ENCODE measurements at places on chromosomes 7 and 10.

- DNase-seq, result no peak
These were observed 18.8 kb downstream of the TNKS2 start for GRCh38 chr10:91816981-91817380.

DNA sequence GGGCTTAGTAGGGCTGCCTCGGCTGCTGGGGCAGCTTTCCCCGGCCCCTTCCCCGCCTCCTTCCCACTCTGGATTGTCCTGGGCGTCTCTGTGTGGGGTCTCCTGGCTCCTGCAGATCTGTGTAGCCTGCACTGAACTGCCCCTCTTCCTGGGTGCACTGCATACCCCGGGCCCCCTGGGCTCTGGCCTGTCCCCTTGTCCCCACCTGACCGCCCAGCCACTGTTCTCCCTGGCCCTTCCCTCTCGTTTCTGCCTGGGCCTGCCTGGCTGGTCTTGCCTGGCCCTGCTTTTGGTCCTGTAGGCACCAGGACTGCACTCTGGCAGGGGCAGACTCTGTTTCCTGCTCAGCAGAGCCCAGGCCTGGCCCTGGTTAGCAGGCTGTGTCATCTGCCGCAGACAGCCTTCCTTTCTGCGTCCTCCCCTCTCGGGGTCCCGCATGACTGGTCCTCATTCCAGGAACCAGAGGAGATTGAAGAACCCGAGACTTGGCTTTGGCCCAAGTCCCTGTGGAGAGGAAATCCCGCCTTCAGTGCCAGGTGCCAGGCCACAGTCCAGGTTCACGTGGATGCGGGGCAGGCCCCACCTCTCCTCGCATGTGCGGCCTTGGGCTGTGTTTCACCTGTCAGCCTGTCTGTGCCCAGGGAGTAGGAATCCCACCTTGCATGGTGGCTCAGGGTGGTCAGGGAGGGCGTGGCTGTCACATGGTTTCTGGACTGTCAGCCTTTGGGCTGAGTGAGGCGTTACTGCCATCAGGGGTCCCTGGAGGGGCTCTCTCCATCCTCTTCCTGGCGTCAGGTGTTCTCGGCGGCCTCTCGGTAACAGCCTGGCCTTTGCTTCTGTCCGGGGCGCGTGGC is 9.2 kb downstream of the INPP5A start:
- DNase-seq, result no peak

DNA sequence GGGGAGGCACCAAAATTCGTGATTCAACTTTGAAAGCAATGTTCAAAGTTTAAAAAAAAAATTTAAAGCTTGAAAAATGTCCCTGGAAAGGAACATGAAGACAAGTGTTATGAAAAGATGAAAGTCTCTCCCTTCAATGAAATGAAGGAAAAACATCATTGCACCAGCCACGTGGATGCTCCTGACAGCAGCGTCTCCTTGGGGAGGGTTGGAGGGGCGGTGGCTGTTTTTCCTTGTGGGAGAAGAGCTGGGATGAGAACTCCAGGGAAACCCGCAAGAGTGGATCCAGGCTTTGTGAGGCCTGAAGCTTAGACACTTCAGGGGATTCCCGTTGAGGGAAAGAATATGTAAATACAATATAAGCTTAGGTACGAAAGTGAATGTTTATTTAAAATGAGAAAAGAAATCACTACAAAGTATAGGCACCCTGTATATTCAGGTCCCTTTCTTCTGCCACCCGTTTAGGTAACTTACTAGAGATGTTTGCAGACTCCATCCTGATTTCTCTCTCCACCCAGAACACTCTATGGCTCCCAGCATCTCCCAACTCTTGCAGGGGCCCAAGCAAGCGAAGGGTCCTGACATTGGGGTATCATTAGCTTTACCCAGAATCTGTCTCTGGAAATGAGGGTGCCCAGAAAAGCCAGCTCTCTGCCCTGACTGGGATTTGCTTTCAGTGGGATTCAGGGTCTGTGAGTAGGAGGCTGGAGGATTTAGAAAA is 63.1 kb upstream of the BAIAP2L1 start:
- no peak for DNase-seq

DNA sequence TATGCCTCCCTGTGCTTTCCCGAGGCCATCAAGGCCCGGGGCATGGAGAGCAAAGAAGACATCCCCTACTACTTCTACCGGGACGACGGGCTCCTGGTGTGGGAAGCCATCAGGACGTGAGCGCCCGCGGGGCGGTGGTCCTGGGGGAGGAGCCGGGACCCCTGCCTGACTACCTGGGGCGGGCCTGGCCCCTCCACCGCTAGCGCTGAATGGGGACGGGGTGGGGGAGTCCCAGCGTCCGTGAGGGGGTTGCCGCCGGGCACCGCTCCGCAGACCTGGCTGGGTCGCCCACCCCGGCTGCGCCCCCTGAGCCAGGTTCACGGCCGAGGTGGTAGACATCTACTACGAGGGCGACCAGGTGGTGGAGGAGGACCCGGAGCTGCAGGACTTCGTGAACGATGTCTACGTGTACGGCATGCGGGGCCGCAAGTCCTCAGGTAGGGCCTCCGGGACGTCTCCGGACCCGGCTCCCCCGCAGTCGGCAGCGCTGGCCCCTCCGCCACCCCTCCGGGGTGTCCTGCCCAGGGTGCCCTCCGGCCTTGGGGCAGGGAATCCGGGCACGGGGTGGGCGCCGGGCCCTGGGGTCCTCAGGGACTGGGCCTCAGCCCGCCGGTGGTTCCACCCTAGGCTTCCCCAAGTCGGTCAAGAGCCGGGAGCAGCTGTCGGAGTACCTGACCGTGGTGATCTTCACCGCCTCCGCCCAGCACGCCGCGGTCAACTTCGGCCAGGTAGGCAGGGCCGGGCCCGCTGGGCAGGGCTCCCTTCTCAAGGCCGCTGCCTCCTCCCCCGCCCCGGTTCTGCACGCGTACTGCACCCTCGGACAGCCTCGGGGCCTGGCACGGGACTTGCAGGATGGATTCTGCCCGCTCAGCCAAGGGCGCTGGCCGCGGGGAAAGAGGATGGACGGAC is 69.3 kb downstream of the ALOX5 start:
- DNase-seq, result no peak

DNA sequence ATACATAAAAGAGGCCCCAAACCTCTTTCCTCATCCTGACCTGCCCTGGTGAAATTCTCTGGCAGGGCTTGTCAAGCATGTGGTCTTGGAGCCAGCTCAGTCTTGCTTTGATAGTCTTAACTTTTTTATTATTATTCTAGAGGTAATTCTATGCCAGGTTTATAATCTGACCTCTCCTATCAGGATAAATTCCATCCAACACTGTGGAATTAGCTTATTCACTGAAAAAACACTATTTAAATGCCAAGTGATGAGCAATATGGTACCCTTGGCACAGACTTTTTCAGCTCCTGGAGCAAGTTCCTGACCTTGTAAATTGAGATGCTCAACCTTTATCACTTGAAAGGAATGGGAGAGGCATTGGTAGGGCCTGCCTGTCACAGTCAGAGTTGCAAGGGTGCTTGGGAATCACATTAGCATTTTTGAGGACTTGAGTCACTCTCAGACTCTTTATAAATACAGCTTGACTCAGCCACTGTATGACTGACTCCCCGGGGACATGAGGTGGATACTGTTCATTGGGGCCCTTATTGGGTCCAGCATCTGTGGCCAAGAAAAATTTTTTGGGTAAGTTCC is at the start of gene CPA4:
Gene CPA4, plus strand, starts transcription at position 480 of the 576 bp plus-strand sequence. Its CDS starts 20 bp downstream, at position 500.
- peak; percentile 97 for DNase-seq

GRCh38 chr10:127472976-127473375 is 76.1 kb upstream of the NPS start:
- no peak for DNase-seq

DNA sequence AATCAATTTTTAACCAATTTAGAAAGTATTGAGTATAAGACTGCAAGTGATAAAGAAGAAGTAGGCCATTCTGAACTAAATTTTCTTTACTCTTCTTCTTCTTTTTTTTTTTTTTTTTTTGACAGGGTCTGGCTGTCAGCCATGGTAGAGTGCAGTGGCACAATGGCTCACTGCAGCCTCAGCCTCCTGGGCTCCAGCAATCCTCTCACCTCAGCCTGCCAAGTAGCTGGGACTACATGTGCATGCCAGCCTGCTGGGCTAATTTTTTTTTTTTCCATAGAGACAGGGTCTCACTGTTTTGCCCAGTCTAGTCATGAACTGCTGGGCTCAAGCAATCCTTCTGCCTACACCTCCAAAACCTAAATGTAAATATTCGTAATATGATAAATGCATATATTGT is 63.2 kb downstream of the DGKB start:
- no peak for DNase-seq

- no peak for DNase-seq
These were observed 62.6 kb downstream of the CARD11 start for GRCh38 chr7:2981103-2981480.

DNA sequence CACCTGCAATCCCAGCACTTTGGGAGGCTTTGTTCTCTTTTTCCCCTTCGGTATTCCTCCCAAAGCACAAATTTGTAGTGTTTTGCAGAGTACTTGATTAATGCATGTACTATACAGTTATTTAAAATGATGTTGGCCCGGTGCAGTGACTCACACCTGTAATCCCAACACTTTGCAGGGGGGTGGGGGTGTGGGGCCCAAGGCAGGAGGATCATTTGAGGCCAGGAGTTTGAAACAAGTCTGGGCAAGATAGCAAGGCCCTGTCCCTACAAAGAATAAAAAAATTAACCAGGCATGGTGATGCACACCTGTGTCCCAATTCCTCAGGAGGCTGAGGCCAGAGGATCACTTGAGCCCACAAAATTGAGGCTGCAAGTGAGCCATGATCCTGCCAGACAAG is 26.8 kb upstream of the FOXK1 start:
- DNase-seq, result no peak

- DNase-seq, result peak; percentile 24
These were observed 57.1 kb downstream of the CHRM2 start for GRCh38 chr7:136925556-136925955.

- no peak for DNase-seq
These were observed 20.1 kb upstream of the GSTK1 start for GRCh38 chr7:143243111-143243510.

DNA sequence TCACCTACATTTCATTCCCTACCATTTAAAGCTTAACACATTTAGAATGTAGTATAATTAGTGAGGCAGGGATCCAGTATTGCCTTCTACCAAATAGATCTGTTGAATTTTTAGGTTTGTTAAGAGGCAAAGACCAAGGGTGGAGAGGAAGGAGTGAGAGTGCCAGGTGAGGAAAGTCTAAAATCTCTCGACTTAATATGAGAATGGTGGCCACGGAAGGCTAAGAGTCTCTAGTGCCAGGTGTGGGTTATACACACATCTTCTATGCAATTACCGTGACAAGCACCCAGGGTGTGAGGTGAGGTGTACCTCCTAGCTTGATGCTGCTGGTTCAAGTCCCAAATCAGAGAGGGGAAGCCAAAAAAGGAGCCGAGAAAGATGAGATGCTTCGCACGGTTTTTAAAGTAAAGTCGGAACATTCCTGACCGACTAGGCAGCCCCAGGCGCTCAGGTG is 439 bp downstream of the IQUB start:
- no peak for DNase-seq

GRCh38 chr10:97724341-97724941 is 10.9 kb downstream of the MARVELD1 start:
- DNase-seq, result no peak

GRCh38 chr10:10725196-10725595 is 292.5 kb upstream of the CELF2 start:
- DNase-seq, result no peak

- no peak for DNase-seq
These were observed 152.7 kb downstream of the HECW1 start for GRCh38 chr7:43265139-43265538.

DNA sequence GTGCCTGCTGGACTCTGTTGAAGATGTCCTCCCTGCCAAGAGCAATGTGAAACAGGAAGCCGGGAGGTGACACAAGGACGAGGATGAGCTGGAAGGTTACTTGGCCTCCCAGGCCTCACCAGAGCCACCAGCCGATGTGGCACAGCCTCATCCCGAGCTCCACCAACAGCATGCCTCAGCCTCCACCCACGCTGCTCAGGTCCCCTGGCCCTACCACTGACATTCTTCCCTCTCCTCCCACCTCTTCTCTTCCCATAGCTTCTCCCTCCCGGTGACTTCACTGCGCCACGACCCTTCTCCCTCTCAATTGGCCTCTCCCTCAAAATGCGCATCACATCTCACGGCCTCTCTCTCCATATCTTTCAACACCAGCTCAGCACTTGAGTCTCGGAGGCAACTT is 249.9 kb downstream of the SKAP2 start:
- no peak for DNase-seq

GRCh38 chr7:115476671-115477181 is 553.8 kb downstream of the TFEC start:
- DNase-seq, result no peak

DNA sequence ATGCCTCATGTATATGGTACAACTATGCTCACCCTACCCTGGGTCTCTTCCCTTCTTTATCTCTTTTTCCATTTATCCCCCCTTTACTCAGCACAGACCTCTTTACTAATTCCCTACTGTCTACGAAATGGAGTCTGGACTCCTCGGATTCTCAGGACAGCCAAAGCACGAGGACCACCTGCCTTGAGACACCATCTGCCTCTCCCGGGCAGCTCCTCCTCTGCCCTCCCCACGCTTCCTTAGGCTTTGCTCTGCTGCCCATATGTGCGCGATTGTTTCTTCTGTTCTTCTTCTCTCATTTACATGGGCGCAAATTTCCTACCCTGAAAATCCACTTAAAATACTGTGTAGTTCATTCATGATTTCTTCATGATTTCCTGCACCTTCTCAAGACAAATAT is 62.7 kb upstream of the STK17A start:
- DNase-seq, result no peak

GRCh38 chr10:86411281-86411841 is 44.8 kb upstream of the GRID1 start:
- DNase-seq, result peak; percentile 85

DNA sequence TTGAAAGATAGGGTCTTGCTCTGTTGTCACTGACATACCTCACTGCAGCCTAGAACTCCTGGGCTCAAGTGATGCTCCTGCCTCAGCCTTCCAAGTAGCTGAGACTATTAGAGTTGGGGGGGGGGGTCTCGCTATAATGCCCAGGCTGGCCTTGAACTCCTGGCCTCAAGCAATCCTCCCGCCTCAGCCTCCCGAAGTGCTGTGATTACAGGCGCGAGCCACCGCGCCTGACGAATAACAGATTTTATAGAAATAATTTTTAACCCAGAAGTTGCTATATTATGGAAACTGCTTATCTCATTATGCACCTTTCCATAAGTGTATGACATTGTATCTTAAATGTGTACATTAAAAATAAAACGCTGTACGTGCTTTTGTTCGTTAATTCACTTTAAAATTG is 846 bp downstream of the ANKRD26 start:
- no peak for DNase-seq

DNA sequence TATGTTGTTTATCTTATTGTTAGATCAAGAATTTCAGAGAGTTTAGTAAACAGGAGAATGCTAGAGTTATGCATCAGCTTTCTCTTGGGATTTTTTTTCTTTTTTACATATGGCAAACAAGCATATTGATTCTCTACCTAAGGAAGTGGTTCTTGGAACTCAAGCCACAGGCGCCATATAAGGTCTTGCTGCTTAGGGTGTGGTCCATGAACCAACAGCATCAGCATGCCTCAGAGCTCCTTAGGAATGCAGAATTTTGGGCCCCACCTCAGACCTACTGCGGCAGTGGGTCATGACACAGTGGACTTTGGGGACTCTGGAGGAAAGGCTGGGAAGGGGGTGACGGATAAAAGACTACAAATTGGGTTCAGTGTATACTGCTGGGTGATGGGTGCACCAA is 230.8 kb downstream of the SKAP2 start:
- no peak for DNase-seq
